ENCODE measurements at places on chromosomes 12 and 14.
A peak's percentile ranks its signal among the peaks of the same experiment; 100 is the strongest.

GRCh38 chr14:85172290-85172689 is 357.7 kb upstream of the FLRT2 start:
- peak; percentile 88 for DNase-seq

GRCh38 chr12:95624589-95624988 is 73.3 kb upstream of the USP44 start:
- peak; percentile 23 for DNase-seq

DNA sequence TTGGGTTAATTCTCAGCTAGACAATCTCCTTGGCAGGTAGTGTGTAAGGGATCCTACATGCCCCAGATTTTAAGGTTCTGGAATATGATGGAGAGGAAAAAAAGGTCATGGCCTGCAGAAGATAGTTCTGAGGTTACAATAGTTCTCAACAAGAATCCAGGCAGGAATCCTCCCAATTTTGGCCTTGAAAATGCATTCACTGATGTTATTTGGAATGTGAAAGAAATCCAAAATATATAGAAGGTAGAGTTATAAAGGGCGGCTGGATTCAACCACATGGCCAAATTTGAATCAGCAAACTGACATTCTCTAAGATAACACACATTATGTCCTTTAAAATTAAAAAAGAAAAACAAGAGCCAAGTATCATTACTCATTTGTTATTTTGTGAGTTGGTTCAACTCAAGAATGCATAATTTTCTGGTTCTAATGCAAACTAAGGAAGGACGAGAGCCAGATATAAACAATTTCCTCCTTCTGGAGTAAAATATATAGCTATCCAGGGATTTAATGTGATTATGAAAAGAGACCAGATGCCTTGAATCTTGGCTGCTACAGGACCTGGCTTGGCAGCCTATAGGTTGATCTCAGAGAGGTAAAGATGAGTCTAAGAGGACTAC is 177.0 kb upstream of the G2E3 start:
- DNase-seq = no peak

GRCh38 chr14:87102811-87103378 is 890.1 kb downstream of the GALC start:
- DNase-seq = peak; percentile 22

GRCh38 chr12:614411-614970 is 48.8 kb downstream of the NINJ2 start:
- peak; percentile 96 for DNase-seq

DNA sequence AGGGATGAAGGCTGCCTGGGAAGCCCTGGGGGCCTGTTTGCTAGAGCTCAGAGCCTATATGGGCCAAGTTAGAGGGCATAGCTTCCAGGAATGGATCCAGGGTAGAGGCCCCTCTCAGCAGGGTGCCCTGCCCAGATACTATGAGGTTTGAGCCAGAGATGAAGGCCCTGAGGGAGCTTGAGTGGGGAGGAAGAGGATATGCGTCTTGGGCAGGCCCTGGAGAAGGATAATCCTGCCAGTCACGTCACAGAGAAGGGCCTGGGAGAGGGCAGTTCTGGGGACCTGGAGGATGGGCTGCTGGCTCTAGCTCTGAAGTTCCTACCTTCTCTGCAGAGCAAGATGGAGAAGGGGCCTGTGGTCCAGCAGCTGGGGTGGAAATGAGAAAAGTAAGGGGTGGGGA is 5.9 kb upstream of the CACNB3 start:
- DNase-seq = no peak
